CD4-positive, alpha-beta T cell treated with Interleukin-12 subunit alpha and Interleukin-12 subunit beta, for 1 hour (primary cell): ENCODE measurements at places on chromosomes 5 and 9.
A peak's percentile ranks its signal among the peaks of the same experiment; 100 is the strongest.

- no peak for DNase-seq
Observed at GRCh38 chr5:159206818-159207217, 2.5 kb downstream of the RNF145 start.

- peak; percentile 2 for DNase-seq
Observed at GRCh38 chr9:133855802-133856521, 117.8 kb upstream of the SARDH start.

DNA sequence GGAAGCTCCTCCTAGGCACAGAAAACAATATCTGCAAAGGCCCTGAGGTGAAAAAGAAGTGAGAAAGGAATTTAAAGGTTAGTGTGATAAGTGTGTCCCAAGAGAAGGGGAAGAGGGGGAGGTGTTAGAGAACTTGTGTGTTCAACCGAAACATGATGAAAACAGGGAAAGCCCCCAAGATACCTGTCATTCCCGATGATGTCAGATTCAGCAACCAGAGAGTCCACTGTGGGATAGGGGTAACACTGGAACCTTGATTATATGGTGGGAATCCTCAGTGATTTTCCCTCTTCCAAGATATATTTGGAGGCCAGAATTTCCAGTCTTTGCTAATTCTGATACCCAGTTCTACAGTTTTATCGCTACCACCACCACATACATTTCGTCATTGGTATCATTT, 15.5 kb upstream of the BNC2 start:
- no peak for DNase-seq

DNA sequence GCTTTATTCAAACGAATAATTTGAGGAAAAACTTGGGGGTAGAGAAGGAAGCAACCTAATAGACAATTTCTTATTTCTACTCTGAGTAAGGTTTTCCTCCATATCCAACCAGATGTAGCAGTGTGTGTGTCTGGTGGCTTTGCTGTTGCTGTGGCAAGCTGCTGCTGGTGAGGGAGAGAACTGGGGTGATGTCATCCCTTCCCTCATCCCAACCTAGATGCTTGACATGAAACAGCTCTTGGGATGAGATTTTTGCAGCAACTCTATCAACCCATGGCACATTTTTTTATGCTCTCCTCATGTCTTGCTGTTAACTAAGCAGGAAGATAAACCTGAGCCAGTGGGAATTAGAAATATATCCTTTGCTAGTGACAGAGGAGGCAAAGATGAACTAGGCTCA, 135.8 kb downstream of the PCSK1 start:
- no peak for DNase-seq

DNA sequence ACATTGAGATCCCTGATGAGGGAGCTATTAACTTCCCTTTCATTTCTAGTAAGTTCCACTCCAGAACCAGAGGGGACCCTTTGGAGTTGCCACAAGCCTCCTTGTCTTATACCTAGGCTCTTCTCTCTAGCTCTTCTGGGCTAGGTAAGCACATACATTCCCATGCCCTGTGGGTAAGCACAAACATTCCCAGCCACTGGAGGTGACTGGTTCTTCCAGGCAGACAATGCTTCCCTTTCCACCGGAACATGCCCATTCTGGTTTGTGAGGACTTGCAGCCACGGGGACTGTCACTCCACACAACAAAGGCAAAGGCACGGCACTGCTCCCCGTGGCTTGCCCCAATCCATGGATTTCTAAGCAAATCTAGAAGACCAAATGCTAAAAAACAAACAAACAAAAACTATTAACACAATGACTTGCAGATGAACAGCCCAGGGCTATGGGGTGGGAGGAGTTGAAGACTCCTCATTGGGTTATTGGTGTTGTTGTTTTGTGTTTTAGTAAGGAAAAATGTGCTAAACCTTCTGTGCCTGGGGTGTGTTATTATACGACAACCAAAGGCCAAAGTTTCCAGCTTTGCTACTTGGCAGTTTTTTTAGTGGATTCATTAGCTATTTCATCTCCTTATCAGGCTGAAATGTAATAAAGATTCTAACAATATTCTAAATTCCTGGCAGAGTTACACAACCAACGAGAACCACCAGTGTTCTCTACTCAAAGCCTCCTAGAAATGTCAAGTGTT, 276.2 kb downstream of the SYK start:
- DNase-seq, result no peak

DNA sequence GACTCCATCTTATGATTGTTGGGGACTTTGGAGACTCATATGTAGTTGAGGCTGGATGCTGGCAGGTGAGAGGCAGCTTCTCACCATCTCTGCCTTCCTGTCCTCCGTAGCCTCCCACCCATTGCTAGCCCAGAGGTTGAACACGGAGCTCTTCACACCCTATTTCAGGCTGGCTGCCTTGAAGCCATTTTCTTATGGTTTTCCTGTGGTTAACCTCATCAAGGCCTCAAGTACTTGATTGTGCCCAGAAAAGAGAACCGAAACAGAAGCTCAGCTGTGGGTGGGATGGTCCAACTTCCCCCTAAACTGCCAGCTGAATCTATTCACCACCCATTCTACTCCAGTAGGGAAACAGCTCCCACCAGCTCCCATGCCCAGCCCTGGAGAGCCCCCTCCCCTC, 102.9 kb downstream of the LIFR start:
- peak; percentile 70 for DNase-seq

- DNase-seq, result no peak
Observed at GRCh38 chr5:96734871-96735325, 72.7 kb downstream of the CAST start.

DNA sequence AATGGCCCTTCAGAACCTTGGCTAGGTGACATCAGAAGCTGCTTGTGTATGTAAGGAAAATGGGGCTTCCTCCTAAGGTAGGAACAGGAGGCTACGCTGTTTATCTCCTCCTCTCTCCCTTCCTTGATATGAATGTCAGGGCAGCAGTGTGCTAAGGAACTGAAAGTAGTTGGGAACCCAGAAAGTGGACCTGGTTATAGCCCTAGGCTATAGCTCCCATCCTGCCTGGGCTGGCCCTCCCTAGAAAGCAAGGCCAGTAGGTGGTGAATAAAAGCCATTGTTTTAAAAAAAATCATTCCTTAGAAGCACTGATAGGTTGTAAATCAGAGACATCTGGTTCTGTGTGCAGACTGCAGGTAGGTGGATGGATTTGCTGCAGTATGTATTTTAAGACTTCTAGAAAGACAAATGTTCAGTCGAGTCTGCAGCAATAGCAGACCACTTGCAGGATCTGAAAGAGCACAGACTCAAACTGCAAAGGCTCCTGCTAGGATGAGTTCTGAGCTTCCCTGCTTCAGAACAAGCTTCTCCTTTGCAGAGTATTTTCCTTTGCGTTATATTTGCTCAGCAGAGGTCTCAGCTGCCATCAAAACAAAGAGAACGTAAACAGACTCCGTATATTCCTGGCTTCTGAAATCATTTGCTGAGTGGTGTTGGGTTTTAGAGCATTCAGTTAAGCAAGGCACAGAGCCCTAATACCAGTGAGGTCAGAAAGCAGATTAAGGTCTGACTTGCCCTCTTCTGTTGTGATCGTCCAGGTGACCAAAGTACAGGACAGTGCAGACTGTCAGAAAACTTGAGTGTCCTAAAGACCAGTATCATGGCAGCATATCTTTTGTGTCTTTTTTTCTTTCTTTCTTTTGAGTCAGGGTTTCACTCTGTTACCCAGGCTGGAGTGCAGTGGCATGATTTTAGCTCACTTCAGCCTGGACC, 20.1 kb upstream of the CFAP157 start:
- no peak for DNase-seq

DNA sequence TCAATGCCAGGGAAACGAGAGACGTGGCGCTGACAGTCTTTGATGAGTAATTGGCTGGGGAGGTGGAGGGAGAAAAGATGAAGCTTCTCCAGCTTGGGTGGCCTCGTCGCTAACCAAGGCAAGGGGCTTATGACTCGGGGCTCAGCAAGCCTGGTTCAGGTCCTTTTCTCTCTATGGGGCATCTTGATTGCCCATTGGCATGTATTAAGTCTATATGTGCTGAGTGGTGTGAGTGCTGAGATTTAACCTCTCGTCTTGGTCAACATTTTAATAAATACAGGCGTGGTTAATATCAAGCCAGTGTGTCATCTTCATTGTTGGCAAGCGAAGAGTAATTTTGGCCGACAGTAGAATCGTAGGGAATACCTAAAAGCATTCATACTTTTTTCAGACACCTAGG, 85.9 kb downstream of the RAI14 start:
- no peak for DNase-seq
